NCI-H2171 (cell line): ENCODE measurements at places on chromosomes 16 and 17.

DNA sequence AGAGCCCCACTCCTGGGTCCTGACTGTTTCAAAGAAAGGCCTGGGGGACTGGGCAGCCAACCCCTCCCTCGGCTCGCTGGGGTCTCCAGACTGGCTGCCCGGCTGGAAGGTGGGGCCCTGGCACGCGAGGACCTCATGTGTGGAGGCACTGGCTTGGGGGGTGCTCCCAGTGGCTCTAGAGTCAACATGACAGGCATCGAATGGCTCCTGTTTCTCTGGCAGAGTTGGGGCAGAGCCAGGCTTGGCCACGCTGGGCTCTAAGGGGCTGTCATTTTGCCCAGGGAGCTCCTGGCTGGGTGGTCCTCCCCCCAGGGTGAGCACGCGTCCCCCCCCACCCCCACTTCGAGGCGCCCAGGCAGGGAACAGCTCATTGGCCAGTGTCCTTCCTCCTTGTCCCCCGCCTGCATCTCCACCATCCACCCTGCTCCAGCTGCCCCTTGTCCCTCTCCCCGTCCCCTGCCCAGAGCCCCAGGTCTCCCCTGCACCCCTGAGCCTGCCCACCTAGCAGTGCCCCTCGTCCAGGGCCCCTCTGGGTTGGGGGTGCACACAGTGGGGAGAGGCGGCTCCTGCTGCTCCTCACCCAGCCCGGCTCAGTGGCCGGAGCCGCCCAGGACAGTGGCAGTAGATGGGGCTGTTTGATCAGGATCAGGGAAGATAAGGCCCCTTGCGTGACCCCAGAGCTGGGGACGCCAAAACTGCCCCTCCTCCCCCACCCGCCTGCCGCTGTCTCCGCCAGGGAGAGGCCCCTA lies 2.7 kb downstream of the GCGR start:
- DNase-seq, result no peak

DNA sequence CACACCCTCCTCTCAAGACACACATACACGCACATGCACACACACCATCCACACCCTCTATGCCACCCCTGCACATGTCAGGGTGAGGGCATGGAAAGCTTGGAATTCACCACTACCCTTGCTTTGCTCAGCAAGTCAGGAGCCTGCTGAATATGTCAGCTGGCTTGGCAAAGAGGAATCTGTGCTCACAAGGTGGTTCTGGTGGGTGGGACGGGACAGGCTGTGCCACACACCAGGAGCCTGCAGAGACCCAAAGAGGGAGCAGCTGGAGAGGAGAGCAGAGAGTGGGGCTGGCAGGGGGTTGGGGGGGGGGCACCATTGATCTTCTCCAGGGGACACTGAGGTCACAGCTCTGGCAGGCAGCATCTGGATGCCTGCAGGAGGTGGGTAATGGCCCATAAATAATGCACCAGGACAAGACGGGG lies 48.7 kb upstream of the NDRG4 start:
- DNase-seq, result no peak

GRCh38 chr16:79651363-79651762 lies 50.8 kb upstream of the MAF start:
- DNase-seq, result no peak

DNA sequence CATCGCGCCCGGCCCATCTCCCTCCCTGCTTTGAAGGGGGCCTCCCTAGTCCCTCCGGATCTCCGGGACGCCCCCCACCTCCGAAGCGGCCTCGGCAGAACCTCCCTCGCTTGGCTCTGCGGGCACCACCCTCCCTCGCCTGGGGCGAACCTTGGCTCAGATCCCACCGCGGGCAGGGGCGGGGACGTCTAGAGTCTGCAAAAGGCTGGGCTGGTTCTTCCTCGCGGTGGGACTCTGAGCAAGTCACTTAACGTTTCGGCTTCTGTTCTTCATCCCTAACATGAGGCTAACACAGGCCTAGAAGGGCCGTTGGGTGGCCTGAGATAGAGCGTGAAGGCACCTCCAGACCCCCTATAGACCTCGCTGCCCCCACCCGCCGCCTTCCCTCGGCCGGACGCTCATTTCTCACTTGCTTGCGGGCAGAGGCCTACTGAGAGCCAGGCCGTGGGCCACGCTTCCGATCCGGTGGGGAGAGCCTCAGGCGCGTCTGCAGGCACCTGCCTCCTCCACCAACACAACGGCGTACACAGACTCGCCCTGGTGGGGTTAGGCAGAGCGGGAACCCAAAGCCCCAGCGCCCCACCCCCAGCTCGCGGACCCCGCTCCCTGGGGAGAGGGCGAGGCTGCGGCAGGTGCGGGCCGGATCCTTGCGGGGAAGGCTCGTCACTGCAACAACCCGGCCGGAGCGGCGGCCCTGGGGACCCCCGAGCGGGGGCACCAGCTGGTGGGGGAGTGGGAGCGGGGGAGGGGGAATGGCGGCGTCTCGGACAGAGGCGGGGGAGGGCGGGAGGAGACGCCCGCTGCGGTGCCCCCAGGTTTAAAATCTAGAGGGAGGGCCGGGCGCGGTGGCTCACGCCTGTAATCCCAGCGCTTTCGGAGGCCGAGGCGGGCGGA lies 5.4 kb downstream of the MYO1C start:
- peak; percentile 80 for DNase-seq

DNA sequence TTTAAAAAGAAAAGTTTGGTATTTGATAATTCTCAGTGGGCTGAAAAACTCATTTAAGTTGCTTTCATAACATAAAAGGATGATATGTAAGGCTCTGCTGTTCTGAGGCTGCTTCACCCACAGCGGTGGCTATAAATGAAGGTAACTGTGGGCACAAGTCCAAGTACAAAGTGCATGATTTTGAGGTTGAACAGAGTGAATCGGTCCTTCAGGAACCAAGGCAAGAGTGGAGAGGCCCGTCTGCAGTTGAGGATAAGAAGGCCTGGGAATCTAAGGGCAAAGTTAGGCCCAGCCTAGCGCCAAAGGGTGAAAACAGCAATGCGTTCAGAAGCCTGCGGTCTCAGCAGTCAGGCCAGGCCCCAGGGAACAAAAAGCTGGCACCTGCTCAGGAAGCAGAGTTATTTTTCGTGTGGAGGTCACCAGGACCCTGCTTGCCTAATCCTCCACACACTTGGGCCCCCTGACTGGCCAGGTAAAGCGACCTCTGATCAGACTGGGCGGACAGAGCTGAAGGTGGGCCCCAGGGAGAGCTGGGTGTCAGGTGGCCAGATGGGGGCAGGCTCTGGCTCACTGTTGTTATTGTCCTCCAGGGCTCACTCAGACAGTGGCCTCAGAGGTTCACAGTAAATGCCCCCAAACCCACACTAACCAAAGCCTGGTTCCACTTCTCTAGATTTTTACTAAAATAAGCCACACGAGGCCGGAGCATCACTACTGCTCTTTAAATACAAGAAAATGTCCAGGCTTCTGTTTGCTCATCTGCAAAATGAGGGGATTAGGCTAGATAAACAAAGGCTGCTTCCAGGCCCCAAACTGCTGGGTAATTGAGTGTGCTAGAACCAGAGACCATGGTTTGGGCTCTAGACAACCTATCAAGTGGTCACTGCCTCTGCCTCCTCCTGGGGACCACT lies 46.5 kb downstream of the TEX2 start:
- no peak for DNase-seq

DNA sequence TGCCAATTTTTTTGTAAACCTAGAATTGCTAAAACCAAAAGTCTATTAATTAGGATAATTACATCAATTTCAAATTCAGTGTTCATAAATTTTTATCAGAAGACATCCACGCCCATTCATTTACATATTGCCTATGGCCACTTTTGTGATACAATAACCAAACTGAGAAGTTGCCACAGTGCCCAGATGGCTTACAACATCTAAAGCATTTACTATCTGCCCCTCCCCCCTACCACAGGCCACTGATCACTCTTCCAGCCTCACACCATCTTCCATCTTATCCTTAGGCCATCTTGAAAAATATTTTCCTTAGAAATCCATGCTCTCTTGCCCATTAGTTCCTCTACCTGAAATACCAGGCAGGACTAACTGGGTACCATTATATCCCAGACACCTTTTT lies 6.3 kb upstream of the PRKAR1A start:
- no peak for DNase-seq

- DNase-seq, result no peak
Observed at GRCh38 chr17:44607836-44608690, 48.2 kb upstream of the MEIOC start.

DNA sequence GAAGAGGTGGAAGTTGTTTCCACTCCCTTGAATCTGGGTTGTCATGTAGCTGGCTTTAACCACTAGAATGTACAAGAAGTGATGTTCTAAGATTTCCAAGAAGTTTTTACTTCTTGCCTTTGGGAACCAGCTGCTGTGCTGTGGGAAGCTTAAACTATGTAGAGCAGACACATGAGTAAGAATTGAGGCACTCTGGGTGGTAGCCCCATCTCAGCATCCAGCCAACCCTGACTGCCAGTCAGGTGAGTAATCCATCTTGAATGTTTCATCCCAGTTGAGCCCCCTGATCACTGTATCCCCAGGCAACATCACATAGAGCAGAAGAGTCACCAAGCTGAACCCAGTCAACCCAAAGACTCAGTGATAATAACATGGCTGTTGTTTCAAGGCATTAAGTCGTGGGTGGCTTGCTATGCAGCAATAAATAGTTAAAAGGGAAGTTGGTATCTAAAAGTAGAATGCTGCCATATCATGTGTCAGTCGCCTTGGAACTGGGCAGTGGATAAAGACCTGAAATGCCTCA lies 62.8 kb upstream of the GPR139 start:
- DNase-seq, result no peak

DNA sequence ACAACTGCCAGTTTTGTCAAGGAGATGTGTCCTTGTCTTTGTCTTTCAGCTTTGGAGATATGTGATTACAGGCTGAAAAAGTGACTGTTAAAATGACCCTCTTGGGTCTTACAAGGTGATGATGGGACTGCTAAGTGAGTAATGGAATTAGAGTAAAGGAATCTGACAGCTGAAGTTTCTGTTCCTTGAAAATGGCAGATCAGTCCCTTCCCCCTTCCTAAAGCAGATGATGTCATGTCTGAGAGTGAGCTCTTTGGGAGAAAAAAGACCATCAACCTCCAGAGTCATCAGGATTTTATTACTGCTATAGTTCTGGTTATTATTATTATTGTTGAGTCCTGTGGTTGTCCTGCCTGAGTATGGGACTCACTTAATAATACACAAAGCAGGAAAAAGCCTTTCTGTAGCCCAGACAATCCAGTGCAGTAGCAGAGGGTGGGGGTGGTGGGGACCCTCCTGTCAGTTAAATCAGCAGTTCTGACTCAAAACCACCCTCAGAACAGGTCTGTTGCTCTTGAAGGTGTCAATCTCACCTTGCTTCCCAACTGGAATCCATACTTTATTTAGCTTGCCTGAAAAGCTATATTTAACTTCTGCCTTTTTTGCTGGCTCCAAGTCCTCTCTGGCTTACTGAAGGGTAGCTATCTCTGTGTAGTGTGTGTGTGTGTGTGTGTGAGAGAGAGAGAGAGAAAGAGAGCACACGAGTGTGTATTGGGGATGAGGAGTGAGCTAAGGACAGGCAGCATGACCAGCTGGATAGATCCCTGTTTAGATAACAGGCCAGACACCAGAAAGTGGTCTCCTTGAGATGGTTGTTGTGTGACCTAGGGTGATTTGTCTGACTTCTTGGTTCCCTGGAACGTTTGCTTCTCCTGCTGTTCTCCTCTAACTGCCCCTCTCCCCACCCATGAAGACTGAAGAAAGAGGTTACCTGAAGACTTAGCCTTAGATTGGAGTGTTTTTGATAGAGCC lies 4.9 kb downstream of the HROB start:
- no peak for DNase-seq

GRCh38 chr17:4006745-4007211 lies 42.5 kb upstream of the ATP2A3 start:
- no peak for DNase-seq

DNA sequence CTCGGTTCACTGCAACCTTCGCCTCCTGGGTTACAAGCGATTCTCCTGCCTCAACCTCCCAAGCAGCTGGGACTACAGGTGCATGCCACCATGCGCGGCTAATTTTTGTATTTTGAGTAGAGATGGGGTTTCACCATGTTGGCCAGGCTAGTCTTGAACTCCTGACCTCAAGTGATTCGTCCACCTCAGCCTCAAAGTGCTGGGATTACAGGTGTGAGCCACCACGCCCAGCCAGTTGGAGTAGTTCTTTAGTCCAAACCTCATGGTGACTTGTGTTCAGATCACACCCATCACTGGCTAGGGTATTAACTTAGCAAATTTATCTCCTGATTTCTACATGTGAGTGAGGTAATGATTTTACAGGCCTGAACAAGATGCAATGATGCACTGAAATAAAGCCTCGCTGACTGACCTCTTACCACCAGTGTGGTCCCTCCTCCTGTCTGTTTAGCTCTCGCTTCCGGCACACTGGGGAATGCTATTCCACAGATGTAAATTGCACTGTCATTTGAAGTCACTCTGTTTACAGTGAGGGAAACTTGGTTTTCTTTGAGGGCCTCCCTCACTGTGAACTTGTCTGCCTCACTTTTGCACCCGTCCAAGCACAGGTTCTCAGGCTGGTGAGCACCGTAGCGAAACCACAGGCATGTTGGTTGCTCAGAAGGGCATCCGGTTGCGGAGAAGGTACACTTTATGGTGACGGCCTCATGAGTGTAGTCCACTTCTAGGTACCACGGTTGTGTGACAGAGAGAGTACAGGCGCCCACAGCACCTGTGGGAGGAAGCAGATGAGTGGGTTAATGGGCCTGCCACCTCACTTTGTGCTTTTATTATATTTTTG lies 5.5 kb downstream of the IGSF6 start:
- no peak for DNase-seq

GRCh38 chr17:79925242-79925957 lies 86.2 kb upstream of the CBX4 start:
- DNase-seq, result no peak

DNA sequence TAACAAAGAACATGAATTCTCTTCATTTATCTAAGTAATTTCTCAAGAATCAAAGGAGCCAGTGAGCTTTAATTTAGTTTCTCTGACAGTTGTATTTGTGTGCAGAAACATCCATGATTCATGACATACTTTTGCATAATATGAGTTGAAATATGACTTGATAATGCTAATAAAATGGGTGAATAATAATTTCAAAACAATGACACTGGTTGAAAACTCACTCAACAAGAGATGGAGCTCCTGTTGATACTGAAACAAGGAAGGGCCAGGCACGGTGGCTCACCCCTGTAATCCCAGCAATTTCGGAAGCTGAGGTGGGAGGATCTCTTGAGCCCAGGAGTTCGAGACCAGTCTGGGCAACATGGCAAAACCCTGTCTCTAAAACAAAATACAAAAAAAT lies 147.0 kb downstream of the MAP2K6 start:
- no peak for DNase-seq

GRCh38 chr17:50354198-50354597 lies 8.3 kb downstream of the XYLT2 start:
- DNase-seq, result no peak

DNA sequence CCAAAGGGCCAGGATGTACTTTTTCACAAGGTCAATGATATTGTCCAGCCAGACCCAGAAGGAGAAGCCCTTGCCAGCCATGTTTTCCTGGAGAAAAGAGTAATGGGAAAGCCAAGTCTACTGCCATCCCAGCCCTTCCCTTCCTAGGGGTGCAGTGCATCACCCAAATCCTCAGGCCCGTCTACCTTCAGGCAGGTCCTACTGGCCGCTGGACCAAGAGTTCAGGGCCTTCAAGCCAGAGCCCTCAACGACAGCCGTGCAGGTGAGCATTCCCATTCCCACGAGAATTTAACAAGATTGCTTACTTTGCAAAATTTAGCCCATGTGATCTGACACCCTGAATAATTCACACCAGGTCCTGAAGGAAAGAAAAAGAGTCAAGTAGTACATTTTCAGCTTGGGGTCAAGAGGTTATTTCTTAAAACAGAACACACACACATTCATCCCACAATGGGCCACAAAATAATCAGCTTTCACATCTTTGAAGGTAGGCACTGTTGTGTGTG lies 35.0 kb downstream of the STAT5A start:
- DNase-seq, result no peak

- no peak for DNase-seq
Observed at GRCh38 chr17:58005728-58006559, 1.1 kb downstream of the SRSF1 start.
